ENCODE measurements at places on chromosomes 2 and 18. TPM values are rescaled to one million over a fixed set of nuclear protein-coding genes. Genes with fewer than 3 reads are reported as not detected.

Gene ARMC9
- 9.8 TPM for total RNA-seq

Gene GNLY
- total RNA-seq, result 4.7 TPM

Gene UGT1A4
- total RNA-seq, result 1.8 TPM

GRCh38 chr2:51782921-51783765, 751.2 kb upstream of the NRXN1 start:
- H3K36me3 ChIP-seq, result no peaks in the 10 kb centered on the region
- H3K27me3 ChIP-seq, result no peaks in the 10 kb centered on the region
- H3K27ac ChIP-seq, result no peak overlapping the region
- H3K4me1 ChIP-seq, result no peaks in the 10 kb centered on the region

Gene COL3A1
- total RNA-seq, result 260 TPM

DNA sequence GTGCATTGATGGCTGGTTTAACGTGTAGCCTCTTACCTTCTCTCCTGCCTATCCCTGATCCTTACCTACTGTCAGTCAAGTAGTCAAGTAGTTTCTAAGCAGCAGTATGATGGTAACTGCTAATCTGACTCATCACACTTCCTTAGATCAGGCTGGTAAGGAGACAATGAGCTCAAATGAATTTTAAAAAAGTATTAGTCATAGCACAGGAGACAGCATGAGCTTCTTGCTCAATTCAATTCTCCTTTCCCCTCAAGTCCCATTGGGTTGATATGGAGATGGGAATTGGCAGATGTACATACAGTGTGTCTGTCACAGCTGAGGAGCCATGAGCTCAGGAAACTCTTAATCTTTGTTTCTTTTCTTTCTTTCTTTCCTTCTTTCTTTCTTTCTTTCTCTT, 799.7 kb downstream of the LRP1B start:
- no peak for DNase-seq
- H3K4me3 ChIP-seq, result no peak overlapping the region
- no peaks in the 10 kb centered on the region for H3K27me3 ChIP-seq
- no peak overlapping the region for H3K27ac ChIP-seq
- no peaks in the 10 kb centered on the region for H3K4me1 ChIP-seq
- no peaks in the 10 kb centered on the region for H3K36me3 ChIP-seq

DNA sequence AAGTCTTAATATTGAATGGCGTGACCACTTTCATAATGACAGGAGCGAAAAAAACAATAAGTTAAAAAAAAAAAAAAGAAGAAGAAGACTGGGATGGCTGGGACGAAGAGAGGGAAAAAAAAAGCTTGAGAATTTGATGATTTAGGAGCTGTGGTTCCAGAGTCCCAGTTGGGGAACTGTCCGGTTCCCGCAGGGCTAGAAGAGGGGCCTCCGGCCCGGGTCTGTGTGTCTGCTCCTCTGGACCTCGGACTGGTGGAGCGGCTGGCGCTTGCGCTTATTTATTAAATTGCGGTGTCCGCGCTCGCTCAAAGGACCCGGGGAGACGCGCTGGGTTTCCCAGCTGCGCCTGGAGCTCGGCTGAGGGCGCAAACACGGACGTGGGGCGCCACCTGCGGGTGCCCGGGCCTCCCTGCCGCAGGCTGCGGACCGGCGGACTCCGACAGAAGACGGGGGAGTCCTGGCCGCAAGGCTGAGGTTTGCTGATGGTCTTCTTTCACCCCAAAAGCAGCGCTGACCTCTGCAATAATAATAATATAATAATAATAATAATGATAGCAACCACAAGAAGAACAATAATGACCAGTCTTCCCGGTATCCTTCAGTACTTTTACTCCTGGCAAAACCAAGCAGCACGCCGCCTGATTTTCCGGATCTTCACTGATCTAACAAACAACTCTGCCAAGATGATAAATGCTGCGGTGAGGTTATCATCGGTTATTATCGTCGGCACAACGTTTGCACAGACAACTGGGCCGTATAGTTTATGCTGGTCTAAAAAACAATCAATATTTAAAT, at the start of gene CBLN2:
TSS of gene CBLN2 (minus strand) at position 251 of the 795 bp plus-strand sequence. CDS start 2,182 bp downstream, outside the sequence.
- no peaks in the 10 kb centered on the region for H3K4me1 ChIP-seq
- H3K27ac ChIP-seq, result no peak within 1 kb of the TSS
- H3K4me3 ChIP-seq, result no peak within 1 kb of the TSS
